ENCODE measurements at places on chromosomes 7 and 10. TPM values are rescaled to one million over a fixed set of nuclear protein-coding genes. Genes with fewer than 3 reads are reported as not detected.

IQUB gene
- 0.09 TPM for polyA plus RNA-seq

TFPI2 gene
- 57.6 TPM for polyA plus RNA-seq

POLR1F gene
- 21.6 TPM for polyA plus RNA-seq

CCDC7 gene
- 1.0 TPM for polyA plus RNA-seq

LIPK gene
- polyA plus RNA-seq, result not detected
